ENCODE measurements at places on chromosomes 11 and 22.

GRCh38 chr11:114764563-114764962 lies 86.2 kb downstream of the NXPE2 start:
- no peak for DNase-seq

GRCh38 chr11:118615282-118615975 lies 8.0 kb downstream of the PHLDB1 start:
- no peak for DNase-seq

DNA sequence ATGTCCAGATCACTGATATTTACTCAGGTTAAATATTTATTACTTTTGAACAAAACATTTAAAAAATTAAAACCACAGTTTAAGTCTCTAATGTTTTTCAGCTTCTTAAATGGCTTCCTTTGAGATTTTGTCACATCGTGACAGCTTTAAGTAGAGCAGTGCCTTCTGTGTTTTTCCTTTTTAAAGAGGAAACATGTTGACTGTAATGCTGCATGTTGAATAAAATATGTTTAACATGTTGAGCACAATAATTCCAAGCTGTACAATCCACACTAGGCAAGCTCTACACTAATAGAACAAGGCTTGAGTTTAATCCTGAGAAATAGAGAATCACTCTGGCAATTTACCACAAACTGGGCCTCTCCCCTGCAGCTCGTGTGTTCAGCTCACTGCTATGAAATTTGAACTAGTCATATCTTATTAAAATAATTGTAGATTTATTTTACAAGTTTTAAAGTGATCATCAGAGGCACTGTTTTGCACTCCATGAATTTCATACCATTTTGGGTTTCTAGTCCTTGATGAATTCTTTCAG lies 368.3 kb downstream of the SOX6 start:
- DNase-seq: no peak

- DNase-seq: no peak
Measured at GRCh38 chr11:76172583-76172982, 33.7 kb downstream of the WNT11 start.

GRCh38 chr11:61667684-61668305 lies 12.4 kb upstream of the DAGLA start:
- no peak for DNase-seq

- DNase-seq: no peak
Measured at GRCh38 chr11:131979364-131979763, 608.9 kb downstream of the NTM start.

GRCh38 chr11:21768388-21768787 lies 424.5 kb upstream of the ANO5 start:
- no peak for DNase-seq

DNA sequence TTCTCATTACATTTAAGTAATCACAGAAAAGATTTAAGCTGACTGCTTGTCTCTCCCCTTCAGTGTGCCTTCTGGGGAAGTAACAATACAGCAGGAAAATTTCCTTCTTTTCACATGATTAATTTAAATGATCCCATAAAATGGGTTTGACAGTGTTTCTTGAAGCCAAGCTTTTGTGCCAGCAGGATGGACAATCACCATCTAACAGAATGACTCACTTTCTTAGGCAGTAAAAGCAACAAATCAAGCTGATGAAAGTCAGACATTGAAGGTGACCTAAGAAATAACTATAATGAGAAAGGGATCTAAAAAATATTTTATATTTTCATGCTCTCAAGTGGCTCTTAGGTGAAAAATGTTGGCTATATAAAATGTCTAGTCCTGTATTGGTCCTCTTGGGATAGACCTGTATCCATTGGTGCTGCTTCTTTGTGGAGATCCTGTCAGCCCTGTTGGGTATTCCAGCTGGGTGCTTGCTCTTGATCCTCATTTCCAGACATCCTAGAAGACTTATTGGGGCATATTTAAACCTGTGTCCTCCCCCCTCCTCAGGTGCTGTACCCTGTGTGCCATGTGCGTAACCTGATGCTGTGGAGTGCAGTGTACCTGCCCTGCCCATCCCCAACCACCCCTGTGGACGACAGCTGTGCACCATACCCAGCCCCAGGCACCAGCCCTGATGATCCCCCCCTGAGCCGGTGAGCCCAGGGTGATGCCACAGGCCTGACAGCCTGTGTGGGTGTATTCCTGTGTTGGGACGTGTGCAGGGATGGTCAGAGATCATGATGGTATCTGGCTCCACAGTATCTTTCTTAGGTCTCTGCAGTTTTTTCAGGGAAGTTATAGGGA lies 62.7 kb upstream of the HORMAD2 start:
- DNase-seq: no peak

DNA sequence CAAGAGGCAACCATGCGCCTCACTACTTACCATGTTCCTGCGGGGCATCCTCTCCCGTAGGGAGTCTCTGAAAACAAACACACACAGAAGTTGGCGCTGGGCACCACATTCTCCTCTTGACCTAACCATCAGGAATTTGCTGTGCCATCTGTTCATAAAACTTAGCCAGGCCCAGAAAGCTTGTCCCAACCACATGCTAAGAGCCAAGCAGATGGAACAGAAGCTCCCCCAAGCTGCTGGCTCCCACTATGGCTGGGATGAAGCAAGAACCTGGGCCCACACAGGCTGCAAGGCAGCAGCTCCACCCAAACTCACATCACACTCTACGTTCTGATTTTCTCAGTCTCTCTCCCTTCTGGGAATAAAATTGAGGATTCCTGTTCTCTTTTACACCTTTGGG lies 17.4 kb downstream of the HPS4 start:
- no peak for DNase-seq

DNA sequence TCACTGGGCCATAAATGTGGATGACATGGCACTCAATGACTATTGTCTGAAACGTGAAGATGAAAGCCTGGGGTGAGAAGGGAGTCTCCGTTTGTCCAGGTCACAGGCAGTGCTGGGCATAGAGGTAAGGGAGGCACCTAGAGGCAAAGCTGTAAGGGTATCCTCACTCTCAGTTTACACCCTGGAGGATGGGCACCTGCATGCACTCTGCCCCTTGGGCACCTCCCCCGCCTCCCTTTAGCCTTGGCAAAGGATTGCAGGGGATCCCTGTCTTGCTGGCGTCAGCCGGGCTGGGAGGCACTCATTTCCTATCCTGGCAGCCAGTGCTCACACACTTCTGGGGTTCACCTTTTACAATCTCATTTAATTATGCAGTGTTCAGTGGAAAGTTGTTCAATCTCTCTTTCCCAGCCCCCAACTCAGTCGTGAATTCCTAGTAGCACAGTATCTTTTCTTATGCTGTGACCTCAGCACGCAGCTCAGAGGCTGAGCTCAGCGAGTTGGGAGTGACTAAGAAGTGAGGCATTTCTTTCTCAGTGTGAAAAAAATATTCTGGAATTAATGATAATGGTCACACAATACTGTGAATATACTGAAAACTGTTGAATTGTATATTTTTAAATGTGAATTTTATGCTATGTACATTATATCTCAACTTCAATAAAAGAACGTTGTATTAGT lies 866.6 kb downstream of the BRD1 start:
- DNase-seq: no peak

DNA sequence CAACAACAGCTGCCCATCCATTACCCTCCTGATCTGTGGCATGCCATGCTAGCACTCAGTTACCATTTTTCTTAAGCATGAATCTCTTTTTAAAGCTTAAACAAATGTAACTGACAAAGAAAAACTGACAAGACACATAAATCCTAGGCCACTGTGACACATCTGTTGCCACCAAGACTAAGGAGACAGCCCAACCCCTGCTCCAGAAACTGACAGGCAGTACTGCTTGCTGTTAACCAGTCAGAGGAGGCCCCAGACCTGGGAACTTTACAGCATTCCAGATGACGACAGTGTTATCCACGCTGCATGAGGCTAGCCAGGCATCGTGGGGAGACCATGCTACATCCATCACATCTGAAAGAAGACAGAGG lies 33.8 kb downstream of the HIRA start:
- DNase-seq: no peak

GRCh38 chr22:21990445-21991303 lies 8.1 kb upstream of the TOP3B start:
- DNase-seq: no peak

DNA sequence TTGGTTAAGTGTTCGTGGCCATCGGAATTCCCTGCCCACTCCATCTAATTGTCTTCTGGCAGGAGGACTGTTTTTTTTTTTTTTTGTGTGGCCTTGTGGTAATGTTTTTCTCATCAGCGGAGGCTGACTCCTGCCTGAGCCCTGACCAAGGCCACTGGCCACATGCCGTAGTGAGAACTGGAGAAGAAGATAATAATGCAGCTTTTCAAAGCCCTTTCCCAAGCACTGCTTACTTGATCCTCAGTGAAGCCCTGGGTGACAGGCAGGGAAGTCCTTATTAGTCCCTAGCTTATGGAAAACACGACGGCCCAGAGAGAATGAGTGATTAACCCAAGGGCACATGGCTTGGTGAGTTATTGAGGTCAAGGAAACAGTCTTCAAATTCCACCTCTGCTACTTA lies 71.2 kb downstream of the ADM start:
- no peak for DNase-seq

DNA sequence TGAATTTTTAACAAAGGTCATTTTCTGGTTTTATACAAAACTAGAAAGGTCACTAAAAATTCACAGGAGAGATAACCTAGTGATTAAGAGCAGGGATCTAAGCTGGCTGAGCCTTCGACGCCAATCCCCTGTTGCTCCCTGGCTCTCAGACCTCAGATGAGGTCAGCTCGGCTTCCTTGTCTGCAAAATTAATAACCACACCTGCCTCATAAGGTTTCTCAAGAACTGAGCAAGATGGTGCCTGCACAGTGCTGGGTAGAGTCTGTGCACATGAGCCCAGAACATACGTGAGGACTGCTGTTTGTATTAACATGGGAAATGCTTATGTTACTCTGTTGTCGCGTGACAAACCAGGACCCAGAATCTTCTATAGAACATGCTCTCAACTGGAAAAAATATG lies 24.4 kb upstream of the CD5 start:
- DNase-seq: no peak

GRCh38 chr11:34339149-34340064 lies 18.4 kb downstream of the ABTB2 start:
- DNase-seq: no peak

GRCh38 chr11:91513734-91514133 lies 710.9 kb upstream of the FAT3 start:
- DNase-seq: no peak

GRCh38 chr11:118144301-118145268 lies 8.0 kb downstream of the SCN4B start:
- DNase-seq: no peak

DNA sequence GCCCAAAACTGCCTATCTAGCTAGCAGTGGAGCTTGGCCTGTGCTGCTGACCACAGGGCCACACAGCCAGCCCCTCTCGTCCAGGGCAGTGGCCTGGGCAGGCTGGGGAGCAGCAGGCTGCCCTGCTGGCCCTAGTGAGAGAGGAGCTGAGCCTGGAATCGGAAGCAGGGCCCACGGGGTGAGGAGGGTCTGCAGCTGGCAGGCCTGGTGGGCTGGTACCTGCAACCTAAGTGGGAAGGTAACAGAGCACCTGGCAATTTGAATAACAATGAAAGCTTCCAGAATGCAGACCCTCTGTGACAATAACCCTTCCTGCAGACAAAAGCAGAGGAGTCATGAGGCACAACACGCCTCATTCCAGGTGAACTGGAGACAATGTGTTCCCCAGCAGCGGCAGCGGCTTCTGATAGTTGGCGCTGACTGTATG lies 31.8 kb upstream of the RFPL3 start:
- DNase-seq: no peak

GRCh38 chr22:37470087-37470445 lies 16.1 kb downstream of the MFNG start:
- DNase-seq: no peak

- DNase-seq: no peak
Measured at GRCh38 chr11:113142508-113142907, 171.9 kb upstream of the TTC12 start.

DNA sequence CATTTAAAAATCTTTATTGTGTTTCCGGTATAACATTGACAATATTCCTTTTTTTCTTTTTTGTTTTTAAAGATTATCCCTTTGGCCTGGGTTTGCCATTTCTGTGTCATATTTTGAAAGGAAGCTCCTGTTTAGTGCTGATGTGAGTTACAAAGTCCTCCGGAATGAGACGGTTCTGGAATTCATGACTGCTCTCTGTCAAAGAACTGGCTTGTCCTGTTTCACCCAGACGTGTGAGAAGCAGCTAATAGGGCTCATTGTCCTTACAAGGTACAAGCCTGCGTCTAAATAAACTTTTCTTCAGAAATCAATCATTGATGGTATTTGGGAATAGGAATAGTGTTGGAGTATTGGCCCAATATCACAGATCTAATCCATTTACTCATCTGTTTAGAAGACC lies 19.8 kb downstream of the PIWIL4 start:
- no peak for DNase-seq

GRCh38 chr11:69922596-69923111 lies 103.4 kb upstream of the FGF3 start:
- DNase-seq: no peak

DNA sequence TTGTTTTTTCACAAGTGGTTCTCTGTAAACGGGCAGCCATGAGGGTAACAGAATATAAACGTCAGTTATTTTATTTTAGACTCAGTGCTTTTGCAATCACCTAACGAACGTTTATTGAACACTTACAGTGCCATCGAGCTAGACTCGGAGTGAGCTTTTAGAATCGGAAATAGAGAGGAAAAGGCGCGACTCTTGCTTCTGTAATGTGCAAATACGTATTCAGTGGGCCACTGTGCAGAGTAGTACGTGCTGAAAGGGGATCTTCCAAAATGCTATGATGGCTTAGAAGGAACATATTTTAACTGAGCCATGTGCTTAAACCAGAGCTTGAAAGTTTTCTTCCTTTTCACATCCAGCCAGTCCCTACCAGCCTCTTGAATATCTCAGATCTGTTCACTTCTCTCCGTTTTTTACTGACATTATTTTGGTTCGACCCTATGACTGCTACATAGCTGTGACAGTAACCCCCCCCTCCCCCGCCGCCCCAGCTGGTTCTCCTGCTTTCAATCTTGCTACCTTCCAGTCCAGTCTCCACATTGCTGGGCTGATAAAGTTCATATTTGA lies 468 bp downstream of the DDIAS start:
- DNase-seq: no peak

DNA sequence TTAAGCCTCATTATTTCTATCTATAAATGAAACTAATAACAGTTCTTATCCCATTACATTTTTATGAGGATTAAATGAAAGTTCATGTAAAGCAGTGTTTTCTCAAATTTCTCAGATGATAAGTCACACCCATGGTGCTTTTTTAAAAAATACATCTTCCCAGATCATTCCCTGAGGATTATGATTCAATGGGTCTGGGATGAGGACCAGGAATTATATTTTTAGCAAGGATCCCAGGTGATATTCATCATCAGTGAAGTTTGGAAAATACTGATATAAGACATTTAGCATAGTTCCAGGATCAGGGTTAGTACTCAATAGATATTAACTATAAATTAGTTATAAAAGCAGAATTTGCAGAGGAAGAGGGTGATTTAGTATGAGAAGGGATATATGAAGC lies 89.1 kb downstream of the BBOX1 start:
- DNase-seq: no peak

GRCh38 chr11:37496201-37496600 lies 898.2 kb upstream of the RAG2 start:
- no peak for DNase-seq

- DNase-seq: no peak
Measured at GRCh38 chr11:66728038-66728692, 851 bp downstream of the SPTBN2 start.

- peak; percentile 22 for DNase-seq
Measured at GRCh38 chr11:56783448-56784041, 35.0 kb upstream of the OR9G4 start.

GRCh38 chr22:42948294-42948693 lies 66.7 kb downstream of the PACSIN2 start:
- DNase-seq: no peak

GRCh38 chr11:36311926-36312595 lies 16.0 kb downstream of the PRR5L start:
- DNase-seq: no peak
